ENCODE measurements at places on chromosomes 13 and 19. TPM values are rescaled to one million over a fixed set of nuclear protein-coding genes. Genes with fewer than 3 reads are reported as not detected.
A peak's percentile ranks its signal among the peaks of the same experiment; 100 is the strongest.

Gene CABP5
- polyA plus RNA-seq = not detected

Gene LAIR1
- polyA plus RNA-seq = 4.3 TPM

DNA sequence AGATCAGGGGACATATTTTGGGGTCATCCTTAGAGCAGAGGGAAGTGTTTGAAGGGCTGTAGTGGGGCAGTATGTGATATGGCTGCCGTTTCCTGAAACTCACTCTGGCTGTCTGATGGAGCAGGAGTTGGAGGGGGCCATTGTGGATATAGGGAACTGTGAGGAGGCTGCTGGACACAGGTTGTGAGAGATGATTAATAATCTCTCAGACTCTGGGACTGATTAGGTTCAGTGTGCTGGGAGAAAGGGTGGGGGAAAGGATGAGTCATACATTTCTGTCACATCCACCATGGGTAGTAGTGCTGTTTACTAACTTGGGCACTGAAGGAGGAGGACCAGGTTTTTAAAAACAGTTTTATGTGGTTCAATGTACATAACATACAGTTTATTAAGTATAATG, 4.8 kb downstream of the B3GLCT start:
- no peak for DNase-seq

DNA sequence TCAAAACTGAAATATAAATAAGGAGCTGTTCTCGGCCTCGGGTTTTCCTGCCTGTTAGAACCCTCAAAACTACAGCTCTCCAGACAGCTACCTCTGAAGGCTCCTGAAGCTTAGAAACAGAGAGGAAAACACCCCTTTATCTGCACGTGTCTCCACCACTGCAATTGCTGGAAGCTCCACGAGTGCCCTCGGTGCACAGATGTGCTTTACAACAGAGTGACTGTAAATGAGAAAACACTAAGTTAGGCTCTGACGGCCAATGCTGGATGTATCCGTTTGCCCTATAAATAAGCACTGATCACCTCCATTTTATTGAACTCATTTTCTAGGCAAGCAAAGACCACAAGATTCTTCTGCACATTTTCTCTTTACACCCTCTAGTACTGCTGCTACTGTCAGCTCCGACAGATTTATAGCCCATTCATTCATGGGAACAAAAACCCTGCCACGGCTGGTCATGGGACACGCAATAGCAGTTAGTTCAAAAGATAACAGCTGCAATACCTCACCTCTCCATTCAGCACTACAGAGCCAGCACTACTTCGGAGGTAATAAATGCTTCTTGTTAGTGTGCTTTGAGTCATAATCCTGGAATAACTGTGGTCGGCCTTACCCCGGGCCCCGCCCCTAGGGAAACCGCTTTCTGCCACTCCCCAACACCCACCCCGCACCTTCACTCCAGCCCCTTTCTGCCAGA, 241.1 kb upstream of the ZNF507 start:
- DNase-seq = peak; percentile 84

GRCh38 chr13:47832458-47832972, 168.6 kb downstream of the SUCLA2 start:
- DNase-seq = no peak

DNA sequence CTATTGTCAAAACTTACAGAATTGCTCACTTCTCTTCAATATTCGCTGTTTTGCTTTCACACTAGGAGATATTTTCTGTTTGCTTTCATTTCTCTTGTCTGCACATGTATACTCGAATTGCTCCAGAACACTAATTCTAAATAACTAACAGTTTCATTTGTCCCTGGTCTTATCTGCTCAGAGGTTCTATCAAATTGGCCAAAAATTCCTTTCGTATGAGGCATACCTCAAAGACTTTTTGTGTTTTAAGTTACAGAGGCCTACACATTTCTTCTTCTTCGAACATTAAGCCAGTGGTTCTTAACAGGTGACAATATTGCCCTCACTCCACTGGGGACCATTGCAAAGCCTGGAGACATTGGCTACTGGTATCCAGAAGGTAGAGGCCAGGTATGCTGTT, 1314.6 kb downstream of the EFNB2 start:
- no peak for DNase-seq

GRCh38 chr13:91050970-91051369, 296.5 kb upstream of the MIR17HG start:
- no peak for DNase-seq

GRCh38 chr19:9757544-9758501, 10.7 kb downstream of the ZNF846 start:
- no peak for DNase-seq

Gene GIPR
- 0.52 TPM for polyA plus RNA-seq

DNA sequence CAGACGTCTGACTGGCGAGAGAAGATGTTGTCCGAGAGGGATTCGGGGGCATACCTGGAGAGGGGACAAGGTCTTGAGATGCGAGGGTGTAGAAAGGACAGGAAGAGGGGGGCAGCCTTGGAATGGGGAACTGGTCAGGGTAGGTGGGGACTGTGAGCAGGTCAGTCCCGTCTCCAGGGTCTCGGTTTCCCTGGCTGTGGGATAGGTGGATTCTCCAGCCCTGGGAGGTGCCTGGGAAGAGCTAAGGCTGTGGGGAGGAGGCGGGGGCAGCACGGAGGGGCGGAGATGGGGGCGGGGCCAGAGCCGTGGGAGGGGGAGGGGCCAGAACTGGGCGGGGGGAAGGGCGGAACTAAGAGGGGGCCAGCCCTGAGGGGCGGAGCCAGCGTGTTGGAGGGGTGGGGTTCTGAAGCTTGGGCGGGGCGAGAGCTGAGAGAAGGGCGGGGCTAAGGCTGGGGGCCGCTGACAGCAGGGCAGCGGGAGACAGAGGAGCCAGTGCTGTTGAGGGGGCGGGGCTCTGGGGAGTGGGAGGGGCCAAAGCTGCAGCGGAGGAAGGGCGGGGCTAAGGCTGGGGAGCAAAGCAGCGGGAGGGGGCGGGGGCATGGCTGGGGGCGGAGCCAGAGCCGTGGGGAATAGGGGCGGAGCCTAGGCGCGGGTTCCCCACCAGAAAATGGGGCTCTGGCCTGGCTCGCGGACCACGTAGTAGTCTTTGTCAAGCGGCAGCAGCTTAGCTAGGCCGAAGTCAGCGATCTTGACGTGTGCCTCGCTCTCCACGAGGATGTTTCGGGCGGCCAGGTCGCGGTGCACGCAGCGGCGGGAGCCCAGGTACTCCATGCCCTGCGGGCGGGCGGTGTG, 9.5 kb upstream of the INSL3 start:
- DNase-seq = peak; percentile 69

- no peak for DNase-seq
These were observed 17.2 kb downstream of the CAPS start for GRCh38 chr19:5931251-5931650.

Gene OR4F17
- not detected for polyA plus RNA-seq

GRCh38 chr19:46162731-46163130, 14.7 kb downstream of the IGFL2 start:
- no peak for DNase-seq

DNA sequence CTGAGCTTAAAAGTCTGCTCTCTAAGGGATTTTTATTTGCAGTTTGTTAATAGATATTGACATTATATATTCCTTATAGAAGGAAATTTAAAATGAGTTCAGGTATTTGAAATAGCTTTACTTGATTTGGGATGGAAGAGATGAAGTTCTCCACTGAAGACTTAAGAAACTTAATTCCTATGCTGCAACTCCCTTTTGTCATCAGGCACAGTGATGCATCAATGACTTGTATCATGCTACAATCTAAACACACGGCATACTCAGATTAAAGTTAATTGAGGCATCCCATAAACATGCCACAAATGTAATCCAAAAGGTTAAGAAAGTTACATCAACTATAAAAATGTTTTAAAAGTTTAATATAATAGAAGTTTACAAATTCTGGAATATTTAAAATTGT, 109.0 kb downstream of the STARD13 start:
- DNase-seq = no peak

DNA sequence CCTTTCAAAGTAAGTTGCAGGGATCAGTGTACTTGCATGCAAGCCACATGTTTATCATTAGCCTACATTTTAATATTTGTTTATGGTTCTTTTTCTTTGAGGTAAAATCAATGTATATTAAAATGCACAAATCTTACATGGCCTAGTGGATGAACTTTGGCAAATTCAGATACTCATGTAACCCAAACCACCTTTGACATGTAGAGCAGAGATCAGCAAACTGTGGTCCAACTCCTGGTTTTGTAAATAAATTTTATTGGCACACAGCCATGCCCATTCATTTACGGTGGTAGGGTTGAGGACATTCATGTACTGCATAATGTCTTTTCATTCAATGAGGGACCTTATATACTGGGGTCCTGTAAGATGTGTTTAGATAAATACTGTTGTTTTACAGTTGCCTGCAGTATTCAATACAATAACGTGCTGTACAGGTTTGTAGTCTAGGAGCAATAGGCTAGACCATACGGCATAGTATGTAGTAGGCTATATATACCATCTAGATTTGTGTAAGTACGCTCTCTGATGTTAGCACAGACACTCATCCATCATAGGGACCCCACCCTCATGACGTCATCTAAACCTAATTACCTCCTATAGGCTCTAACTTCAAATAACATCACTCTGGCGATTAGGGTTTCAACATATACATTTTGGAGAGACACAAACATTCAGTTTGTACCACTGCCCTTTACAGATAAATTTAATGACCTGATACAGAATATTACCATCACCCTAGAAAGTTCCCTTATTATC, 5.7 kb downstream of the NDFIP2 start:
- DNase-seq = no peak

- DNase-seq = no peak
These were observed 56.8 kb upstream of the F7 start for GRCh38 chr13:113048766-113049165.

- DNase-seq = no peak
These were observed 18.3 kb upstream of the SLC1A5 start for GRCh38 chr19:46806656-46807055.

DNA sequence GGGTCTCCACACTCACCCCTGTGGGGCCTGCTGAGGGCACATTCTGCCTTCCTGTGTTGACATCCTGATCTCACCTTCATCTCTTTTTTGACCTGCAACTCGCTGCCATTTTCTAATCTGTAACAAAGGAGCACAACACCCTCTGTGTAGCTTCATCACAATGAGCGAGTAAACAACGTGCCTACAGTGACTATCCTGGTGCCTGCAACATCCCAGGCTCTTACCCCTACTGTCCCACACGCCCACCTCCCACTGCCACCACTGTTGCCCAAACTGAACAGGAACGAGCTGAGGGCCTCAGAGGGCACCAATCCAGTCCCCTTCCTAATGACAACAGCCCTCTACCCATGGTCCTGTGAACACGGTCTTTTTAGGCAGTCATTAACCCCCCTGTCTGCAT, 102.2 kb upstream of the GJB6 start:
- no peak for DNase-seq

Gene MTUS2
- 0.90 TPM for polyA plus RNA-seq

GRCh38 chr19:12698138-12698537, 1.7 kb upstream of the FBXW9 start:
- DNase-seq = no peak

GRCh38 chr19:472005-472858, 11.4 kb upstream of the SHC2 start:
- DNase-seq = no peak

GRCh38 chr13:31807090-31807541, 67.8 kb downstream of the RXFP2 start:
- peak; percentile 12 for DNase-seq

DNA sequence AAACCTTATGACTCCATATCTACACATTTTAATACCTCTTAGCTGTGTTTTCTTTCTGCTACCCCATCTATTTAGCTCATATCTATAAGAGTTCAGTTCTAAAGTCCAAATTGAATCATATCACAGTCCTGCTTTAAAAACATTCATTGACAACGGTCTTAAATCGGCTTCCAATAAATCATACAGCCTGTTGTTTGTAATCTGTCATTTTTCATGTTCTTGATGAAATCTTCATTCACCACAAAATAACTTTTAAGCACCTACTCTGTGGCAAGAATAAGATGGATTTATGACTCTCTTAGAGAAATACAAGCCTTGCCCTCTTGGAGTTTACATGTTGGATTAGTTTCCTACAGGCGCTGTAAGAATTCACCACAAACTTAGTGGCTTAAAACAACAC, 450.9 kb upstream of the GPC6 start:
- DNase-seq = no peak

DNA sequence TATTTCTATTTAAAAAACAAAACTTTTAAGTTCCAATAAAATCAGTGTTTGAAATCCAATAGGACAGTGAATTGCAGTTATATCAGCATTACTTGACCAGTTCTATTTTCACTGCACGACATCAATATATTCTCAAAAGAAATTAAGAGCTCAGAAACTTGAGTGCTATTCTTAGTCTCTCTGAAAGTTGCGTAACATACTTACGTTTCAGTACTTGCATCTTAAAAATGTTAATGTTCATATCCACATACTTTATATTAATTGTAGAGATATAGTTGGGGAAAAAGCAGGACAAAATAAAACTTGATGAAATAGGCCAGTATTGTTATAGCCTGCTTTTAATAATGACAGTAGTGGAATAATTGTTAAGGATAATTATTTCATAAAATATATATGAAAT, 720.5 kb upstream of the PCDH9 start:
- DNase-seq = no peak

DNA sequence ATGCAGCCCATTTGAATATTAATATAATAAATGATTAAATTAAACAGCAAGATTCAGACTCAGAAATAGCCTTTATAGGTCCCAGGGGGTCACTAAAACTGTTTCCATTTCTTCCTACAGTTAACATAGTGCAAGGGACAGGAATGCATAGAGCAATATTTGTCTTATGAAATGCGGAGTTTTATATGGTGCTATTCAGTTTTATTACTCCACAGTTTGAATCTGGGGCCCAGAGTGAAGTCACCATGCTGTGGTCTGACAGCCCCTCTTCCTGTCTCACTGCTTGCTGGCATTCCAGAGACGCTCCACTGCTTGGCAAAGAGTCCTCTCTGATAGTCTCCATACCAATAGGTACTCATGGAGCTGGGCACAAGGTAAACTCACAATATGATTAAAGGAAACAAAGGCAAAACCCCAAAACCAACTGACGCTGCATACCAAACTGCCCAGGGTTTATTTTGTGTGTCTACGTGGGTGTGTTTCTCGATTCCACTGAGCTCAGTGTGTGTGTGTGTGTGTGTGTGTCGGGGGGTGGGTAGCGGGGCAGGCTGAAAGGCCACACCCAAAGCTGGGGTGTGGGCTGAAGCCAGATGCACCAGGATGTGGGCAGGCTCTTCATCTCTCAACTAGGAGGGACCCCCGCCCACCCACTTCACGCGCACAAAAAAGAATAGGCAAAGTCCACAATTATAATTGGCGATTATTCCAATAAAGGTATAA, 277.9 kb downstream of the TSHZ3 start:
- DNase-seq = peak; percentile 45

DNA sequence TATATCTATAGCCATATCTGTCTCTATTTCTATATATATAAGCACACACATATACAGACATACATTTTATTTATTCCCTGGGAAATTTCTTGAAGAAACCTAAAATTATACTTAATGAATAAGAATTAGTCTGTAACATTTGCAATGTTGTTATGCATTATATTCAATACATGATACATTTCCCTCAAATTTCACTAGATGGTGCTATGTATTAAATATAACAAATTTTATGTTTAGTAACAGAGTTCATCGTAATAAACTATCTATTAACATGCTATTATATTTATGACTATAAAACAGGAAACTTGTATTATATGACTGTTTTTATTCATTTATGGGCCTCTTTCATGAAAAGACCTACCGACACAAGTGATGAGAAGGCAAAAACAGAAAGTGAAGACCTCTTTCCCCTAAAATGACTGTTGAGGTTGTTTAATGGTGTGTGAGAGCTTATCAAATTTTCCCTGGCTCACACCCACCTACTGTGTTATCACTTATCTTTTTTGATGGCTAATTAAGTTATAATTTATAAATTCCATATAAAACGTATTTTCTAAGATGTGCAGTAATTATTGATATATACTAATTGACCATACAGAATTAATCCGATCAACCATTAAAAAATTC, 881.9 kb downstream of the SLITRK6 start:
- DNase-seq = peak; percentile 12
